ENCODE measurements at places on chromosomes 6 and 20. TPM values are rescaled to one million over a fixed set of nuclear protein-coding genes. Genes with fewer than 3 reads are reported as not detected.

DNA sequence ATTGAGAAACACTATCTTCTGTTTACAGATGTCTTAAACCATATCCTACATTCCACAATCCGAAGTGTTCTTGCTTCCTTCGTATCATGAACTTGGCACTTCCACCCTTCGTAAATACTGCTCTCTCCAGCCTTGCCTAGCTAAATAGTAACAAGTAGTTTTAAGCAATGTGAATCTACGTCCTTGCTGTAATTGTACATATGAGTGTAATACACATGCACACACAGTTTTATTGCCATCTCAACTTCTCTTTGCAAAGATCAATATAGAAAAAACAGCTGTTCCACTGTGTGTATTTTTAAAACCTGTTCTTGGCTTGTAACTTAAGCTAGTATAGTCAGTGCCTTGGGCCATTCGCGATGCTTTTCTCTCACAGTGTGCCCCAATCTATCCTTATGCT, 1524.7 kb downstream of the GRIK2 start:
- no peak for DNase-seq

GRCh38 chr20:46174469-46175126, 56.5 kb downstream of the CD40 start:
- peak; percentile 78 for DNase-seq

GRCh38 chr6:43856005-43856765, 86.2 kb downstream of the VEGFA start:
- DNase-seq, result no peak

GRCh38 chr6:159995405-159995804, 26.5 kb downstream of the IGF2R start:
- no peak for DNase-seq

GRCh38 chr6:142744836-142745235, 200.1 kb downstream of the HIVEP2 start:
- no peak for DNase-seq

DNA sequence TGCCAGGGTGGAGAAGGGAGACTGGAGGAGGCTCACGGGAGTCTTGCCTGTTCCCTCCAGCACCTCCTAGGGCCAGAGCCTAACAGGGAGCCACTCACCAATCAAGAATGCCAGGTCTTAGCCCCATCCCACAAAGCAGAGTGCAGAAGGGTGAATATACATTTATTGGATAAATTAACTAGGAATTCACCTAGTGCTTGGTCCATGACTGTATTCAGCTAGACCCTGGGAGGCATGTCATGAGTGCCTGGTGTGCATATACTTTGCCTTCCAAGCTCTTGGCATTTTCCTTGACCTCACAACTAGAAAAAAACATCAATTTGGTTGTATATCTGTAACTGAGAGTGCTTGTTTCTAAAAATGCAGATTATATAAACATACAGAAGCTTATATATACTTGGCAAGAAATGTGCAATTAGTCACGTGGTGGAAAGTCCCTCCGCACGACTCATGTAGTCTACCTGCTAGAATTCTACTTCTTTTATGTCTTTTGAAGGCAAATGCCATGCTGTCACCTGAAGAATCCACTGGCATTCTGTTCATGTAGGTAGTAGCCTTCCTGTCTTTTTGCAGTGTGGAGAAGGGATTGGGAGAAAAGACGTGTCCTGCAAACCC, 991.0 kb downstream of the KIF16B start:
- DNase-seq, result no peak

GRCh38 chr6:106574741-106575458, 54.4 kb downstream of the RTN4IP1 start:
- DNase-seq, result no peak

- no peak for DNase-seq
Measured at GRCh38 chr20:32329817-32330554, 28.1 kb upstream of the ASXL1 start.

GRCh38 chr20:46681032-46681854, 8.0 kb downstream of the TP53RK start:
- peak; percentile 80 for DNase-seq

- DNase-seq, result no peak
Measured at GRCh38 chr20:20092827-20093226, 40.5 kb downstream of the CFAP61 start.

DNA sequence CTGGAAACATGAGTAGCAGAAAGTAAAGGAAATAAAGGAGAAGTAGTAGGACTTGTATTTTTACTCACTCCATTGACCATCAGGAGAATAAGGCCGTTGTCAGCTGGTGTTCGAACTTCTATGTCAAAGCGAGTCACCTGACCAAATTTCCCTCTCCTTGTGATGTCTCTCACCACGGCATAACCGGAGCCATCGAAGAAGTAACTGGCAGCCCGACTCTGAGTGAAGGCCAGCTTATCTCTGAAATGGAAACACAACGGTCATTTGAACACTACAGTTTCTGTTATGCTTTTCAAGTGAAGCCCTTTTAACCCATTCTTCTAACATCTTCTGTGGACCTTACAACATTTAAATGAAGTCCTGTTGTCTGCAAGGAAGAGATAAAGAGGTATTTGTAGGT, 51.7 kb downstream of the FAM229B start:
- DNase-seq, result no peak

DNA sequence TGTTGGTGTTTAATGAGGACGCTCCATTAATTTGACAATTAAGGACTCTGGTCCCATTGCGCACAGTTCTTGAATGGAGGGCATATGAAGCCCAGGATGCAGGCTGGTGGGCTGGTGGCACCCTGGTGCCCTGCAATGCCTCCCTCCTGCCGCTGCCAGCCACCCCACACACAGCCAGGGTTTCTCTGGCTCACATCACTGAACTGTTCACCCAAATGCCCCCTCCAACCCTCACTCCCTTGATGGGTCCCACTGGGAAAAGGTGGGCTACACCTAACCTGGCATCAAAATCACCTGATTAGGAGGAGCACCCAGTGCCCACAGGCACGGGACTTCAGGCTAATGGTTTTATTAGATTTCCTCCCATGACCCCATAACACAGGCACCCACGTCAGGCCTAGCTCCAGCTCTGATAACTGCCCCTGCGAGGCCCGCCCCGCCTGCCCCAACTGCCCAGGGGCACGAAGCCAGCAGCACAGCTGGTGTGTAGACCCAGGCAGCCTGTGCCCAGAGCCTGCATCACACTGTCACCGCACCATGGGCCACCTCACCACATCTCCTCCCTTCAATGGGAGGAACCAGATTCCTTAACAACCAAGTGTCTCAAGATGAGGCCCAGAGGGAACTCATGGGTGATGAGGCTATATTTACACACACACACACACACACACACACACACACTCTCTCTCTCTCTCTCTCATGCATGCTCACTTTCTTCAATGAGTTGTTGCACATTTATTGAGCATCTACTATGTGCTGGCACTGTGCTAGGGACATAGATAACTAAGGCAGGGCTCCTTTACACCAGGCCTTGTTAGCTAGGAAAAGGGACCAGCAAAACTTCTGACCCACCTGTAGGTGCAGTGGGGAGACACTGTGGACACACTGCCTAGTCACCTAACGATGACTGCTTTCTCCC, 107.3 kb downstream of the NOL4L start:
- no peak for DNase-seq

DNA sequence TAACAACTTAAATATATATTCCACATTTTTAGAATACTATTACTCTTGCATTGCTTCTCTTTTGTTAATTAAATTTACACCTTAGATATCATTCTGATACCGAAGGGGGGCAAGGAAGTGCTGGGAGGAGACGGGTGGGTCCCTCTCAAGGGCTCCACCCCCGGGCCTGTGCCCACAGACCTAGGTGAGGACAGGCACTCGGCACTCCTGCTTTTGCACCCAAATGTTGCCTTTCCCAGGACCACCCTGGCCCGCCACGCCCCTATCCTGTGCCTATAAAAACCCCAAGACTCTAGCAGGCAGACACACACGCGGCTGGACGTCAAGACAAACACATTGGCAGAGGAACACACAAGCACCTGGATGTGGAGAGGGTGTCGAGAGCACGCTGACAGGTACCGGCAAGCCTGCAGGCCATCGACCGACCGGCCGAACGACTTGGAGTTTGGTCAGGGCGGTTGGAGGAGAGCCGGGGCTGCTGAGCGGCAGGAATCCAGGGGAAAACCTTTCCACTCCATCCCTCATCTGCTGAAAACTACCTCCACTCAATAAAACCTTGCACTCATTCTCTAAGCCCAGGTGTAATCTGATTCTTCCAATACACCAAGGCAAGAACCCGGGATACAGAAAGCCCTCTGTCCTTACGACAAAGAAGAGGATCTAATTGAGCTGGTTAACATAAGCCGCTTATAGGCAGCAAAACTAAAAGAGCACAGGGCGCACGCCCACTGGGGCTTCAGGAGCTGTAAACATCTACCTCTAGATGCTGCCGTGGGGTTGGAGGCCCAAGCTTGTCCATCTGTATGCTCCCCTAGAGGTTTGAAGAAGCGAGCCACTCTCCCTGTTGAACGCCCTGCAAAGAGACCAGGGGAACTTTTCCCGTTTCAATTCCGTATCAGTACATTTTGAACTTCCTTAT, 197.4 kb upstream of the PRSS16 start:
- DNase-seq, result no peak

- no peak for DNase-seq
Measured at GRCh38 chr20:12695937-12696336, 312.8 kb upstream of the SPTLC3 start.

- no peak for DNase-seq
Measured at GRCh38 chr6:108123946-108124345, 41.9 kb upstream of the NR2E1 start.

DNA sequence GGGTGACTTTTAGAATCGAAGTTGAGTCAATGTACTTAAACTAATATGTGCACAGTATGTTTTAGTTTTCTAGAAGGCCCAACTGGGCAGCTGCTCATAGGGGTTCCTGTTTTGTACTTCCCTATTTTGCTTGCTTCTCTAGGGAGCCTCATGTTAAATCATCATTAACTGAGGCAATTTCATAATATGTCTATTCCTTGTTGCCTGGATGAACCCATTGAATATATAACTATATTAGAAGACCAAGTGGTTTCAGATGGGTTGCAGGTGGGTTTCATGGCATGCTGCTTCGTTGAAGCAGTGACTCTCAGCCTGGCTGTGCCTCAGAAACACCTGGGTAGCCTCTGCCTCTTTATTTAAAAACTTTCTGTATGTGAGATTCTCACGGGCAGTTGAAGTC, 22.2 kb downstream of the CARMIL1 start:
- DNase-seq, result no peak

DNA sequence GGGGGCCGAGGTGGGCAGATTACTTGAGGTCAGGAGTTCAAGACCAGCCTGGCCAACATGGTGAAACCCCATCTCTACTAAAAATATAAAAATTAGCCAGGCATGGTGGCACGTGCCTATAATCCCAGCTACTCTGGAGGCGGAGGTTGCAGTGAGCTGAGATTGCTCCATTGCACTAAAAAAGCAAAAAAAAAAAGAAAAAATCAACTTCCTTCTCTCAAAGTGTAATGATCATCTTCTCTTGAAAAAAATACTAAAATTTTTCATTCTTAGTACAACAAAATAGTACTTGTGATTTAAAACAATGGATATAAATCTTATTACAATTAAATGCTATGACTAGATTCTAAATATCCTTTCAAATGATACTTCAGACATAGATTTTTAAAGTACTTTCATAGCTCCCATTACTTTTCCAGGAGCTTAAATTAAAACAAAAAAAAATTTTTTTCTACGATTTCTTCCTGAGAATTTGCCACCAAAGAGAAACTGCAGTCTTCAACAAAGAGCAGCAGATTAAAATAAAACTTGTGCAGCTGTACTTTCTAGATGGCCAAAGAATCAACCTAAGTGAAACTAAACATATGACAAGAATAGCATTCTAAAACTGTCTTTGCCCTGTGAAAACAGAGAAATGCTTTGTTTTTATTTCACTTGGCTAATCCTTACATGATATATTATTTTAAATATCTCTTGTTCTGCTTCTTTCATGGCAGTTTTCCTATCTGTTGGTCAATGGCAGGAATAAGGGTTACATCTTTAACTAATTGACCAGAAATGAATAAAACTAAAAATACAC, 75.2 kb downstream of the MAP3K5 start:
- no peak for DNase-seq

GRCh38 chr6:123551939-123552707, 84.6 kb downstream of the TRDN start:
- DNase-seq, result no peak

- DNase-seq, result no peak
Measured at GRCh38 chr6:157049133-157049532, 272.0 kb downstream of the ARID1B start.

GRCh38 chr6:84467296-84467695, 239.9 kb upstream of the CEP162 start:
- DNase-seq, result no peak

DNA sequence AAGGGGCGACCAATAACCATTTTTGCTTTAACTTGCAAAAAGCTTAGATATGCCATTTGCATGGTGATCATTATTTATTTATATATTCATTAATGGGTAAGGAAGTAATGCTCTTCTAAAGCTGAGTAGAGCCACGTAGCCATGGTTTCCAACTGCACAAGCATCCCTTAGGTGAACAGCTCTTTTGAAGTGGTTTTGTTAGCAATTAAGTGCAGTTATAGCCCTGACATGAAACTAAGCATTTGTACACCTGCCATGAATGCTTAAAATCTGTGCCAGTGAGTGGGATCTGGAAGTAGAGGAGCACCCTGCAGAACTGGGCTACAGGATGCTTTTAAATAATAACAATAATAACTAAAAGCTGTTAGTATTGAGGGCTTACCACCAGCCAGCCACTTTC, 19.1 kb downstream of the TRAF3IP2 start:
- no peak for DNase-seq

- no peak for DNase-seq
Measured at GRCh38 chr20:41935259-41935791, 317.1 kb upstream of the CHD6 start.

DNA sequence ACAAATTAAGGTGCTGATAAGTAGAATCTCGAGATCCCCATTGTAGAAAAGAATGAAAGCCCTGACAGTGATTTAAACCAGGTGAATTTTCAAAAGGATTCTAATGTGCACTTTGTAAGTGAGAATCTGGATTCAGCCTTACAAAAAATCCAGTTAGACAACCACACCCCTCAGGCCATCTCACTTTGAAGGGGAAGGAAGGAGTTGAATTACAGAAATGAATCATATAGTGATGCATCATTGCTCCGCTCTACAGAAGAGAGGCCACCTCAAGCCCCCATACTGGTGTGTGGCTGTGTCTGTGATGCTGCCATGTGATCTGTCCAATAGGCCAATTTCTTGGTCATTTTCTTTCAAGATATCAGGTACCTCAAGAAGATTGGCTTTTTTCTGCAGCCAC, 85.5 kb upstream of the NT5E start:
- DNase-seq, result no peak

Gene C6orf132
- total RNA-seq, result 0.29 TPM

Gene MAPK13
- 33.6 TPM for total RNA-seq

Gene RSPH4A
- 0.12 TPM for total RNA-seq

Gene TAGAP
- 65.0 TPM for total RNA-seq

Gene NNAT
- total RNA-seq, result 2.1 TPM

Gene DDX43
- 0.58 TPM for total RNA-seq

Gene FOXS1
- total RNA-seq, result not detected

Gene HEY2
- total RNA-seq, result not detected

Gene FOXA2
- total RNA-seq, result not detected

Gene C20orf202
- total RNA-seq, result 0.55 TPM

All from activated naive CD4-positive, alpha-beta T cell treated with anti-CD3 and anti-CD28 coated beads, Interleukin-2, amount 50 U/mL, for 72 hours (primary cell).